Activated naive CD4-positive, alpha-beta T cell treated with anti-CD3 and anti-CD28 coated beads, Interleukin-2, amount 50 U/mL, for 72 hours (primary cell): ENCODE measurements at places on chromosomes 12 and 14. TPM values are rescaled to one million over a fixed set of nuclear protein-coding genes. Genes with fewer than 3 reads are reported as not detected.

The WIF1 gene
- not detected for total RNA-seq

GRCh38 chr14:88043529-88044443, 38.9 kb downstream of the GPR65 start:
- DNase-seq, result no peak

DNA sequence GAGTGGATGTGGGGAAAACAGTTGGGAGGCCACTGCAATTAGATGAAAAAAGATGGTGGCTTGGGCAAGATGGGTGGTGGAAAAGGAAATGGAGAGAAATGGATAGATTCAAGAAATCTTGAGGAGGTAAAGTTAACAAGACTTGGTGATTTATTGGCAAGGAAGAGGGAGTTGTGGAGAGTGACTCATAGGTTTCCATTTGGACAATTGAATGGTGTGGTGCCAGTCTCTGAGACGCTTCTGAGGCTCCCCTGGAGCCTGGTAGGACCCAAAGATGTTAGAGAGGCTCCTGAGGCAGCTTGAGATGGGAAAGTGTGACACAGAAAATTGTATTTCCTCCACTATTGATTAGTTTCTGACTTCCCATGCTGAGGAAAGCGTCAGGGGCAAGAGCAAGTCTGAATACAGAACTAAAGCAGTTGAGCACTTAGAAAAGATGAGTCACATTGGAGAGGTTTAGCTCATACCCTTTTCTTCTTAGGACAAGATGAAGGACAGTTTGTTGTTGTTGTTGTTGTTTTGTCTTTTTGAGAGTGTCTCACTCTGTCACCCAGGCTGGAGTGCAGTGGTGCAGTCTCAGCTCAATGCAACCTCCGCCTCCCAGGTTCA, 4.5 kb downstream of the PRPF40B start:
- no peak for DNase-seq

DNA sequence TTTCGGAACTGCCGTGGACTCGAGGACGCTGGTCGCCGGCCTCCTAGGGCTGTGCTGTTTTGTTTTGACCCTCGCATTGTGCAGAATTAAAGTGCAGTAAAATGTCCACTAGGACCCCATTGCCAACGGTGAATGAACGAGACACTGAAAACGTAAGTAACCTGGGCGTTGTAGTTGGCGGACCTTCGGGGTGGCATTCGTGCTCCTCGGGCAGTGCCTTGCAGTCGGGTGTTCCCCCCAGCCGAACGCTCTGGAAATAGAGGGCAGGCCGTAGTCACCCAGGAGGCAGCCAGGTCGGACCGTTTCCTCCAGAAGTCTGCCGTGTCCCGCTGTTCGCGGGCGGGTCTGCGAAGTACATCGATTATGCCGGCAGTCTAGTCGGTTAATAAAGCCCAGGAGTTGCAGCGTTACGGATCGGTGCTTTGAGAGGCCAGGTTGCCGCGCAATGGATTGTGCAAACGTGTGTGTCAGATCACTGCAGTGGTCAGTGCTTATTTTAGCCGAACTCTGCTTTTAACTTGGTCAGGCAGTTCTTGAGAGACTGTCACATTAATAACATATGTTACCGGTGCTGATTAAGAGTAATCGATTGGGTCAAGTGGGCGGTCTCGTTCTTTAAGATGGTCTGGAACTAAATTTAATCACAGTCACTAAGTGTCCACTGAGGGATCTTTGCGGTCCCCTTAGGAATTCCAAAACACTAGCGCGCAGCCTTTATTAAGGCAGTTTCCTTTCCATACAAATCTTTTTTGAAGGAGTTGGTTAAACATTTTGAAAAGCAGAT, 906 bp downstream of the MARK3 start:
- DNase-seq, result peak; percentile 42

GRCh38 chr12:108080363-108080762, 48.7 kb upstream of the WSCD2 start:
- no peak for DNase-seq
